ENCODE measurements at places on chromosomes 13 and 19.

DNA sequence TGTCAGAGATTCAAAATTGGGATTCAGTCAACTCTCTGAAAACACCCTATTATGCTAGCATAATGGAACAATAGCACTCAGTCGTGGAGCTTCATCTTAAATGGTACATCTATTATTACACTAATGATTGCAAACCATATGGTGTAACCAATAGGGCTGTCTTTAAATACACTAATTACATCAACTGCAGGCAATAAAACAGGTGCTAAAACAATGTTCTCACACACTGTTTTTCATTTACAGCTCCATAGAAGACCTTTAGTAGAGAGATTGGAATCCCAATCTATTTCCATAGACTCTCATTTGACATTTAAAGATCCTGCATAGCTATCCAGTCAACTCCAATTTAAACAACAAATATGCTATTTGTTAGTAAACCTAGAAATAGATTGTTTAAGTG is 1917.4 kb downstream of the OLFM4 start:
- no peak for DNase-seq

GRCh38 chr19:30225676-30226463 is 146.3 kb upstream of the ZNF536 start:
- no peak for DNase-seq

- DNase-seq, result no peak
These were observed 6.9 kb downstream of the SYDE1 start for GRCh38 chr19:15114153-15114540.

DNA sequence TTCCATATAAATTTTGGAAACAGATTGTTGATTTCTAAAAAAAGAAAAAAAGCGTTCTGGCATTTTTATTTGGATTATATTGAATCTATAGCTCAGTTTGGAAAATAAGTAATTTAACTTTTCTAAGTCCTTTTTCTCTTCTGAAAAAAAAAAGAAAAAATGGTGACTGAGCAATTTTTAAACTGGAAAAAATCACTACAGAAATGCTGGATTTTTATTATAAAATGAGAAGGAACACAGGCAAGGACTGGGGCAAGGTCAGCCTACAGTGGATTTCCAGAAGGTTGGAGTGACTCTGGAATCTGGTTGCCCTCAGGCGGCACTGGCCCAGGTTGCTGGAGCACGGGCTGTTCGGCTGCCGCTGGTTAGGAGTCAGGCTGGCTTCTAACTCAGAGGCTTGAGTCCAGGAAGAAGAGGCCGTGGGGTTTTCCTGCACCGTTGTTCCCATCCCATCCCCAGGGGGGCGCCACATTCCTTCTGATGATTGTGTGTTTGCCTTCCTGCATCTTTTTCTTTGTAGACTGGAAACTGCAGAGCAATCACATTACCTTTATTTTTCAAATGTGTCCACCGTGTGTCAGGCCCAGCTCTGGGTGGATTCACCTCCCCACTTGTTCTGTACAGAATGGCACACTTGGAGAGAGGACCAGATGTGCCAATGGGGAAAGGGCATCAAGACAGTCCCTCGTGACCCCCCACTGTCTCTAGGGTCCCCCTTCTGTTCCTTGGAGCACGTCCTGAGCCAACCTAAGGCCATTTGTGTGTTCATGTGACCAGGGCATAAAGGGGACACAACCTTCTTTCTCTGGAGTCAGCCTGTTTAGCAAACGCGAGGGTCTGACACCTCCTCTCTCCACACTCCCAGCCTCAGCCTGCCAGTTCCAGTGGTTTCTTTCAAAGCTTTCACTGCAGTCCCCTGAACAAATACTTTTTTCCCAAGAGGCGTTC is 44.5 kb upstream of the GTF3A start:
- peak; percentile 41 for DNase-seq

GRCh38 chr19:43939557-43940260 is 4.6 kb upstream of the ZNF45 start:
- no peak for DNase-seq

DNA sequence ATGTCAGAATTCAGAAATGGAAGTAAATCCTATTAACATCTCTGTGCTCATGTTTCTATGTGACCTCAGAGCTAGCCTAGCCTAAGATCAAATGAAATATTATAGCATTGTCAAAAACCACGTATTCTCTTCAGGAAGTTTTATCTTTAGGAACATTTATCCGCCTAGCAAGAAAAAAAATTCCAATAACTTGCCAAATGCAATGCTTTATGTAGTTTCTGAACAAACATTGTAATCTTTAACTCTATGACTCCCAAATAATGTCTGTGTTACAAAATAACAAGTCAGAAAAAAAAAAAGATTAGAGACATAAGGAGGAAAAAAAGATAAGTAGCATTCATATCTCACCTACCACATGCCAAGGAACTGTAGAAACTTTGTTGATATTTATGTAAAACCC is 18.4 kb upstream of the IPO5 start:
- no peak for DNase-seq

GRCh38 chr13:106623799-106624460 is 56.0 kb upstream of the ARGLU1 start:
- no peak for DNase-seq

- no peak for DNase-seq
These were observed 36.1 kb downstream of the TNFSF13B start for GRCh38 chr13:108305655-108306054.

- DNase-seq, result no peak
These were observed 2034.0 kb downstream of the OLFM4 start for GRCh38 chr13:55062662-55063061.

- no peak for DNase-seq
These were observed 158.9 kb downstream of the EFNB2 start for GRCh38 chr13:106376401-106377112.

GRCh38 chr13:60755380-60756163 is 358.6 kb downstream of the TDRD3 start:
- DNase-seq, result no peak

DNA sequence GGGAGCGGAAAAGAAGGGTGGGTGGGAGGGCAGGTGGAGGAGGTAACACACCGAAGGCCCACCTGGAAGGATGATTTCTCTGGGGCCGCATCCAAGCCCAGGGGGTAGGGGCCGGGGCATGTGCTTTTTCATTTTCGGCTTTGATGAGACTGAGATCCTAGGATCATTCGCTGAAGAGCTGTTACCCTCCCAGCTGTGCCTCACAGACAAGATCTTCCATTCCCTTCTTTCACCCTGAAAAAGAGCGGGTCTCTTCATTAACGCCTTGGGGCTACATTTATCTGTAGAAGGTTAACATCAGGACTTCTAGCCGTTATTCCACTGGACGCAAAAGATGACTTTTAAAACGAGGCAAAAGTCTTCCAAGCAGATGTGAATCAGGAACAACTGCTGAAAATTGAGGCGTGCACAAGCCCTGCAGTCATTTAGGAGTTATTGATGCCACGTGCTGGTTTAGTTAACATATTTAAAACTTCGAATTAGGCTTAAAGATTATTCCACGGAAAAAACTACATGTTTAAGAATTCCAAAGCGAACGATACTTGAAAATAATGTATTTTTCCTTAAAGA is 1.1 kb downstream of the LMO7 start:
- DNase-seq, result no peak

DNA sequence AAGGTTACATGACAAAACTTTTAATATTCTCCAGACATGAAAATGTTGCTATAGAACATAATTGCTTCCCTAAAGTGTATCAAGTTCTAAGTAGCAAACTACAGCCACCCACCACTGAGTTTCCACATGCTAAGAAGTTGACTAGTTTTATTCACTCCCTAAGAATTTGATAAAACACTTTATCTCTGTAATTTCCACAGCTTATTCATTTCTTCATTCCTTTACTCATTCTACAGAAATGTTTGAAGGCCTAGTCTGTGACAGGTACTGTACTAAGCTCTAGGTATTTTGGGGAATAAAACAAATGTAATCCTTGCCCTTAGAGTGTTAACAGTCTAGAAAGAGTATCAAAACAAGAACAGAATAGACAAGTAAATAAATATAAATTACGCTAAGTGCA is 101.8 kb upstream of the DIAPH3 start:
- no peak for DNase-seq

- no peak for DNase-seq
These were observed 31.9 kb downstream of the SLC25A42 start for GRCh38 chr19:19095691-19096090.

GRCh38 chr13:34000955-34001354 is 183.0 kb downstream of the RFC3 start:
- DNase-seq, result no peak

DNA sequence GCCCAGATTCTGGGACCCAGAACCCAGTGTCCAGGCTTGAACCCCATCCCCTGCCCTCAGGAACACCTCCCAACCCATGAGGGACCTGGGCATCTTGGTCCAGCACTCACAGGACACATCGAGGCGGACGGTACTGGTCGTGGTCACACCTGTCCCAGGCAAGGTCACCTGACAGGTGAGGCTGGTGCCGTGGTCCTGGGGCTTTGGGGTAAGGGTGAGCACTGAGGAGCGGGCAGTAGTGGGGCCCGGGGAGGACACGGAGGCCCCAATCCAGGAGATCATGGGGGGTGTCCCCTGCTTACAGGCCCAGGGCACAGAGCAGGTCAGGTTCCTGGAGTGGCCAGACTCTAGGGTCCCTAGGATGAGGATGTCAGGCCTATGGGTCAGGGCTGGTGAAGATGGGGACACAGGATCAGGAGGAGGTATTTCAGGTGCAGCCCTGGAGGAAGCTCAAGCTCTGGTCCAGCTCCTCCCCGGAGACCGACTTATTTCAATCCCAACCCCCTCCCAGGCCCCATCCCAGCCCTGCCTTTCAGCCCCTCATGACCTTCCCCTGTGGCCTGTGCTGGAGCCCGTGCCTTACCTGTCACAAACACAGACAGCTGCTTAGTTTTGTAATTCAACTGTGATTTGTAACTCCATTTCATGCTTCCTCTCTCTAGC is 772 bp downstream of the SIGLEC8 start:
- DNase-seq, result no peak

All from stimulated activated CD4-positive, alpha-beta T cell treated with anti-CD3 and anti-CD28 coated beads, Interleukin-1b, Interleukin-23, amount 100 ng/mL, for 4 hours (primary cell).